ENCODE measurements at places on chromosomes 11 and 22.

DNA sequence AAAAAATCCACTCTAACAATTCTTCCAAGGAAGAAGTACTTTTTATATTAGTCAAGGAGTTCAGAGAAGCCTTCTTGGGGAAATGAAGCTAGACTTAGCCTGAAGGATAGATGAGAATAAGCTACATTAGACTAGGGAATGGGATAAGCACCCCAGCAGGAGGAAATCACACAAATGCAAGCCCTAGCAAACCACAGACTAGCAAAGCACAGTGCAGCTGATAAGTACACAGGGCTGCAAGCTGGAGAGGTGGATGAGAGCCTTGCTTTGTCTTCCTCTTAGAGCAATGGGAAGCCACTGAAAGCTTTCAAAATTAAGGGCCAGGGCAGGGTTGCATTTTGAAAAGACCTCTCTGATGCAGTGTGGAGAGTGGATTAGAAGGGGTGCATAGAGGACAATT lies 946.2 kb downstream of the LRRC4C start:
- H3K27me3 ChIP-seq: no peaks in the 10 kb centered on the region
- no peak overlapping the region for H3K27ac ChIP-seq
- DNase-seq: no peak
- no peak overlapping the region for H3K4me3 ChIP-seq
- no peaks in the 10 kb centered on the region for H3K36me3 ChIP-seq
- no peaks in the 10 kb centered on the region for H3K4me1 ChIP-seq

DNA sequence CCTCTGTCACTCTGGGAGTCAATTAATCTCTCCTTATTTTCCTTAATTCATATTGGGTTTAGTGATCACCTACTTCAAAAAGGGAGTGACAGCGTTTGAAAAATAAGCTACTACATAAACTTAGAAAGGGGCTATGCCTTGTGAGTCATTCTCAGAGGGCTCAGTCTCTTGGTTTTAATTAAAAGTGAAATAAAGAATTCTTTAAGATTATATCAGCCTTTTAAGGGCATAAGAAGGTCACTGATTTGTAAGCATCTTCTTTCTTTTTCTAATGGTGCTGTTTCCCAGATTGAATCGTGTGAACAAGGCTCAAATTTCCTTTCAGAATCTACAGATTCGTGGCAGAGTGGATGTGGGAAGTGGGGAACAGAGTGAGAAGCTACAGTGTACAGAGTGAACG lies 636.2 kb upstream of the CCDC90B start:
- no peaks in the 10 kb centered on the region for H3K36me3 ChIP-seq
- no peak overlapping the region for H3K4me3 ChIP-seq
- H3K4me1 ChIP-seq: no peaks in the 10 kb centered on the region
- no peak overlapping the region for H3K27ac ChIP-seq
- no peaks in the 10 kb centered on the region for H3K27me3 ChIP-seq
- DNase-seq: no peak

GRCh38 chr11:26028393-26028911 lies 303.5 kb upstream of the ANO3 start:
- no peaks in the 10 kb centered on the region for H3K27me3 ChIP-seq
- no peak for DNase-seq
- H3K4me3 ChIP-seq: no peak overlapping the region

GRCh38 chr11:19868281-19868821 lies 155.7 kb downstream of the NAV2 start:
- peaks cover 6% of the 10 kb centered on the region for H3K27me3 ChIP-seq
- no peaks in the 10 kb centered on the region for H3K36me3 ChIP-seq
- no peaks in the 10 kb centered on the region for H3K4me1 ChIP-seq
- no peak for DNase-seq
- H3K27ac ChIP-seq: no peak overlapping the region

DNA sequence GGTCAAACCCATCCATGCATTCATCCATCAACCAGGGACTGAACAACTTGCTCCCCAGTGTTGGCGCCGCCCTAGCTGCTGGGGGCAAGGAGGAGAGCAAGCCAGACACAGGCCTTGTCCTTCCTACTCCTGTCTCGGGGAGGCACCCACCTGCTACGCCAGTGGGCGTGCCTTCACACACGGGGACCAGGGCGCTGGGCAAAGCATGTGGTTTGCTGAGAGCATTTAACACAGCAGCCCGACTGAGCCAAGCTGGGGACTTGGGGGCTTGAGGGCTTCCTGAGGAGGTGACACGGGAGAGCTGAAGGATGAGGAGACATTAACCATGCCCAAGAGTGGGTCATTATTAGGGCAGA lies 30.6 kb downstream of the CACNA1I start:
- H3K27me3 ChIP-seq: peaks cover 36% of the 10 kb centered on the region
- H3K27ac ChIP-seq: peak overlapping the region; percentile 23
- H3K4me1 ChIP-seq: peaks cover 32% of the 10 kb centered on the region
- no peak for DNase-seq

DNA sequence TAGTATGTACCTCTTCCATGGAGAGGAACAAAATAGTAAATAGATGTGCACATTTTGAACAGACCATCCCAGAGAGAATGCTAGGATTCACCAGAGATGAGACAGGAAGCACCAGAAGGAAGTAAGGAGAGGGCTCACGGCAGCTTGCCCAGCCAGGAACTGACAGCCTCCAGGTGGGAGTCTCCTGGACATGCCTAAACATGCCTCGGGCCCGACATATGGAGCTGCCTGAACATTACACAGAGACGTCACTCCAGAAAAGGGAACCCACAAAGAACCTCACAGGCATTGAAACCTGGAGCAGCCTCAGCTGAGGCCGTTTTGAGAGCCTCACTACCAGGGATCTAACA lies 67.4 kb downstream of the BRD1 start:
- peaks cover 5% of the 10 kb centered on the region for H3K27me3 ChIP-seq
- H3K4me3 ChIP-seq: no peak overlapping the region
- no peaks in the 10 kb centered on the region for H3K36me3 ChIP-seq
- peaks cover 22% of the 10 kb centered on the region for H3K4me1 ChIP-seq
- H3K27ac ChIP-seq: no peak overlapping the region
- no peak for DNase-seq

All from activated CD4-positive, alpha-beta memory T cell treated with anti-CD3 and anti-CD28 coated beads, Interleukin-2, amount 10 ng/mL, durations not matched to agents 7 days and 5 days (primary cell).